ENCODE measurements at places on chromosomes 3 and 15.

DNA sequence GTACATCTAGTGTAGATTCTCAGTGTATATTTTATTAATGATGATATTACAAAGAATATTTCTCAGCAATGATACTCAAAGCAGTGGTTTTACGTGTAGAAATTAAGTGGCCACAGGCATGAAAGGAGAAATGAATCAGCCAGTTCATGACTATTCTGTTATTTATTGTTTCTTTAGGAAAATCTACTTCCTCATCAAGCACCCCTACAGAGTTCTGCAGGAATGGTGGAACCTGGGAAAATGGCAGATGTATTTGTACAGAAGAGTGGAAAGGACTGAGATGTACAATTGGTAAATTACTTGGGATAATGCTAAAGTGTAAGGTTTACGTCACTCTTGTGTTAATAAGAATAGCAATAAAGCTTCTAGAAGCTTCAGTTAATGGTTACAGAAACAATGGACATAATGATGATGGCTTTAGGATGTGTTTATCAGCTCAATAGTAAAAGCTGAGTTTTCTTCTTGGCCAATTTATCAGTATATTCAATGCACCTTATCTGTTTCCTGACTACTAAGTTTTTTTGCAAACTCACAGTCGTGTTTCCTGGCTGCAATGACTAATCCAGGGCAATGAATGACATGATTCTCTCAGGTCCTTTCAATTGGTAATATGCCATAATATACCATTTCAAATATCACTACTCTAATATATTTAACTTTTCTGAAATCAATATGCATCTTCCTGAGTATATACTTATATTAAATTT lies 20.2 kb downstream of the ADGRG7 start:
- no peak for DNase-seq

GRCh38 chr3:98536456-98537017 lies 4.8 kb downstream of the GPR15 start:
- no peak for DNase-seq

- no peak for DNase-seq
Measured at GRCh38 chr3:140223631-140224030, 288.6 kb downstream of the CLSTN2 start.

GRCh38 chr3:18425641-18426257 lies 610 bp upstream of the SATB1 start:
- DNase-seq = peak; percentile 72

- no peak for DNase-seq
Measured at GRCh38 chr3:46549408-46549904, 16.6 kb downstream of the LRRC2 start.

DNA sequence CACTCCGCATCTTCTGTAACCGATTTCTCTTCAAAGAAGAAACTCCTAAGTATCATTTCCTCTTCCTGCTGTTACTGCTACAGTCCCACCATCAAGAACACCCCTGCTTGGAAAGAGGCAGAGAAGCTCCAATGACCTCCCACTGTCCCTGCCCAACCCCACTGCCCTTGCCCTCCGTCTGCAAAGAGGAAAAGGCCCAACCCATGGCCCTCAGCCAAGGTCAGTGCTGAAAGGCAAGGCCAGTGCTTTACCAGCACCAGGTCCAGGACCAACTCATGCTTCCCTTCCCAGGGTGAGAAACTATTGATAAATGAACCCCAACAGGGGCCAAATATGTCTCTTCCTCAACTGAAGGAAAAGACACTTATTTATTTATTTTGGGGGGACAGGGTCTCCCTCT lies 22.5 kb downstream of the FAM240A start:
- DNase-seq = no peak

Measured in activated CD4-positive, alpha-beta T cell treated with anti-CD3 and anti-CD28 coated beads, Interleukin-2, amount 50 U/mL, for 1 hour (primary cell).